ENCODE measurements at places on chromosomes 13 and 19. TPM values are rescaled to one million over a fixed set of nuclear protein-coding genes. Genes with fewer than 3 reads are reported as not detected.

Gene ZIC2
- total RNA-seq: not detected

- H3K4me1 ChIP-seq: no peaks in the 10 kb centered on the region
- no peak overlapping the region for H3K27ac ChIP-seq
- no peak overlapping the region for H3K4me3 ChIP-seq
- H3K27me3 ChIP-seq: no peaks in the 10 kb centered on the region
- DNase-seq: no peak
Observed at GRCh38 chr13:92823059-92823458, 403.5 kb upstream of the GPC6 start.

DNA sequence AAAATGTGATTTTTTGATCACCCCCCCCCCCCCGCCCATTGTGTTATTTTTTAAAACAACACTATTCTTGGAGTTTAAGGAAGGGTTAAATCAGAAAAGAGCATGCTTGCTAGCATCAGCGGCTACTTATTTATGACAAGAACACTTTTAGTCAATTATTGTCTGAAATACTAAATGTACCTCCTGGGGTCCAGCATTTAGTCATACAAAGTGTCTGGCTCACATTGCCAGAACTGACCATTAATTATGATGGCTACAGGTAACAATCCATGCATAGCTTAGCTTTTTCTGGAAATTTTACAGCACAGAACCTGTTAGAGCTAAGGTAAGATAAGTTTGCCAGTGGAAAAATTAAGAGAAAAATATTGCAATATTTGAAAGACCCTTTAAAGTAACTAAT, 90.1 kb downstream of the PCDH9 start:
- H3K27me3 ChIP-seq: no peaks in the 10 kb centered on the region
- no peak overlapping the region for H3K4me3 ChIP-seq
- H3K27ac ChIP-seq: no peak overlapping the region
- no peaks in the 10 kb centered on the region for H3K36me3 ChIP-seq

DNA sequence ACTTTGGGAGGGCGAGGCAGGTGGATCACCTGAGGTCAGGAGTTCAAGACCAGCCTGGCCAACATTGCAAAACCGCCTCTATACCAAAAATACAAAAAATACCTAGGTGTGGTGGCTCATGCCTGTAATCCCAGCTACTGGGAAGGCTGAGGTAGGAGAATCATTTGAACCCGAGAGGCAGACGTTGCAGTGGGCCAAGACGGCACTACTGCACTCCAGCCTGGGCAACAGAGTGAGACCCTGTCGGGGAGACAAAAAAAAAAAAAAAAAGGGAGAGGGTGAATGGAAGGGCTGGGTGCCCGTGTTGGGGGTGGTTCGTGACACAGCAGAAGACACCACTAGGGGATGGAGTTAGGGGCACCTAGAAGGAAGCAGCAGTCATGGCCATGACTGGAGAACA, 10.8 kb downstream of the CFD start:
- DNase-seq: no peak
- no peak overlapping the region for H3K4me3 ChIP-seq
- H3K4me1 ChIP-seq: peaks cover 7% of the 10 kb centered on the region

DNA sequence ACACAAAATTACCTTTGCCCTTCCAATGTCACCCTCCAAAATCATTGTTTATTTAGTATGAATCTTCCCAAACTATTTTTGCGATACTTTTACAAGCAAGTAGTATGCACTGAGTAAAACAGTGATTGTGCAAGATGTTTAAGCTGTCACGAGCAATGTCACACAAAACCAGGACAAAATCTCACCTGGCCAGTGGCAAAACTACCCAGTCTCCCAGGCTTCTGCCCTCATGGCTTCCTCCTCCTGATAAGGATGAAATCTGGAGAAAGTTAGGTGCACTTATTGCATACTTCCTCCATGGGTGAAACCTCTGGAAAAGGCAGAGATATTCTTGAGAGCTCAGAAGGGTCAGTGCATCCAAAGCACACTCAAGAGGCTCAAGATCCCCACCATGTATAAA, 500.8 kb downstream of the IRS2 start:
- no peaks in the 10 kb centered on the region for H3K27me3 ChIP-seq
- DNase-seq: no peak
- no peaks in the 10 kb centered on the region for H3K36me3 ChIP-seq

Gene CFD
- total RNA-seq: 472 TPM

- H3K4me1 ChIP-seq: no peaks in the 10 kb centered on the region
- no peak overlapping the region for H3K27ac ChIP-seq
- H3K27me3 ChIP-seq: no peaks in the 10 kb centered on the region
- no peaks in the 10 kb centered on the region for H3K36me3 ChIP-seq
- no peak for DNase-seq
Observed at GRCh38 chr19:41784743-41785142, 11.6 kb upstream of the CEACAM3 start.

GRCh38 chr19:6535558-6536137, 4.8 kb downstream of the TNFSF9 start:
- H3K36me3 ChIP-seq: no peaks in the 10 kb centered on the region
- no peaks in the 10 kb centered on the region for H3K27me3 ChIP-seq
- H3K4me1 ChIP-seq: no peaks in the 10 kb centered on the region
- no peak overlapping the region for H3K4me3 ChIP-seq
- no peak overlapping the region for H3K27ac ChIP-seq
- DNase-seq: no peak

GRCh38 chr19:49761249-49761624, 1.9 kb downstream of the TSKS start:
- no peak for DNase-seq
- H3K4me1 ChIP-seq: peaks cover 7% of the 10 kb centered on the region
- H3K27ac ChIP-seq: peak overlapping the region; percentile 15
- H3K4me3 ChIP-seq: no peak overlapping the region

Gene CATSPERD
- not detected for total RNA-seq

Gene SHISA7
- not detected for total RNA-seq

Gene CNN1
- 1,224 TPM for total RNA-seq

Gene SERP2
- total RNA-seq: 3.9 TPM

DNA sequence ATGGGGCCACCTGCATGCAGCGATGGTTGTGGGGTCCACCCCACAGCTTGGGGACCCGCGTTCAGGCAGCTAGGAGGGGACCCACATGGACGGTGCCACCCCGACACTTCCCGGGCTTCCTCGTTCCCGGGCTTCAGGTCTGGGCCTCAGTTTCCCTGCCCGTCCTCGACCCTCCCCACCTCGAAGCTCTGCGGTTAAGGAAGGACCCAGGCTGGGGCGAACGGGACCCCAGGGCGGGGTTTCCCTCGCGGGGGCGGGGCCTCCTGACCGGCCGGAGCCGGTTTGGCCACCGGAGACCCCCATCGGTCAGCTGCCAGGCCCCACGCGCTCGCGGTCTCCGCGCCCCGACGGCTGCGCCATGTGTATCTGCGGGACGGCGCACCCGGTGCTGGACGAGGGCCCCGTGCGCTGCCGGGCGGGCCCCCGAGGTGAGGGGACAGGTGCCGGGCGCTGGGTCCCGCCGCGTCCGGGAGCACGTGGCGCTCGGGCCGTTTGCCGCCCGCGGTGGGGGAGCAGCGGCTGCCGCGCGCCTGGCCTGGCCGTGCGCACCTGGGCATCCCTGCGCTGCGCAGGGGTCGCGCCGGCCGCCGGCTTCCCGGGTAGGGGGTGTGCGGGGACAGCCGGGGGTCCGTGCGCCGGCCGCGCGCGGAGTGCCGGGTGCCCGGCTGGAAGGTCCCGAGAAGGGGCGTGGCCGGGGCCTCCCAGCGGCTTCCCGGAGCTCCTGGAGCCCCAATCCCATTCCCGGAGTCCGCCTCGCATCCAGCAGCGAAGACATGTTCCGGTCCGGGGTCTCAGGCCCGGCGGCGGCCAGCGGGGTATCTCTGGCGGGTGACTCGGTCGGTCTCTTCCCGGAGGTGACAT, 4.2 kb downstream of the ARHGAP45 start:
- peak overlapping the region; percentile 38 for H3K4me3 ChIP-seq
- peaks cover 47% of the 10 kb centered on the region for H3K4me1 ChIP-seq
- H3K27ac ChIP-seq: no peak overlapping the region

Gene ZNF83
- total RNA-seq: 70.0 TPM

Gene PKN1
- total RNA-seq: 93.8 TPM

GRCh38 chr13:51551416-51551815, 32.8 kb upstream of the WDFY2 start:
- no peaks in the 10 kb centered on the region for H3K27me3 ChIP-seq
- peaks cover 17% of the 10 kb centered on the region for H3K4me1 ChIP-seq
- H3K27ac ChIP-seq: no peak overlapping the region

DNA sequence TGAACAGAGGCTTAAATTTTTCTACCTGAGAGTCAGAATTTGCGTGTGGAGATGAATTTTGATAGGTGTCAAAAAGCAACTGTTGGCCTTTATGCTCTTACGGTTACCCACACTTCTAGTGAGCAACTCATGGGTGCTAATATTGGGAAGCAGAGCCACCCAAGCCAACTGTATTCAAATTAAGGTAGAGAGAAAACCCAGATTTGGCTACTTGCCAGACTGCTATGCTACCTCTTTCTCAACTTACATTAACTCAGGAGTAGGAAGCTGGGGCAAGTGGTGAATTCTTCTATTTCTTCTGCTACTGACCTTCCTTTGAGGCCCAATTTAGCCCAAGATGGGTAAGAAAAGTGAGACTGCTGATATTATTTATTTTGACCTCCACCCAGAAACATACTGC, 83.9 kb downstream of the OLFM4 start:
- DNase-seq: no peak
- H3K36me3 ChIP-seq: no peaks in the 10 kb centered on the region
- no peak overlapping the region for H3K27ac ChIP-seq
- H3K4me1 ChIP-seq: no peaks in the 10 kb centered on the region
- H3K4me3 ChIP-seq: no peak overlapping the region

DNA sequence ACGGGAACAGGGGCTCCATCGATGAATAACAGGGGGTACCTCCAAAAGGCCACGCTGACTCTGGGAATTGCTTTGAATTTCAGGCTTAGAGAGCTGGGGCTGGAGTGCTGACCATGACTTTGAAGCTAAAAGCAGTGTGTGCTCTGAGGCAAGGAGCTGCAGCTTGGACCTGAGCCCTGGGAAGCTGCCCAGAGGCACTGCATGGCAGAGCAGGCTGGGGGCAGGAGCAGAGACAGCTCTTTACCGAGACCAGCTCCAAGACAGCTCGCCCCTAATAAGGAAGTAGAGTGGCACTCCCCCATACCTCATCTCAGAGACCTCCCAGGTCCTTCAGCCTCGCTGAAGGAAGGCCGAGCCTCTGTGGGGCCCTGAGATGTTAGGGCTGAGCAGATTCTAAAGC, 200.2 kb downstream of the COL4A1 start:
- no peak overlapping the region for H3K4me3 ChIP-seq
- H3K36me3 ChIP-seq: no peaks in the 10 kb centered on the region
- no peak for DNase-seq
- H3K27ac ChIP-seq: peak overlapping the region; percentile 81
- H3K27me3 ChIP-seq: no peaks in the 10 kb centered on the region

- no peak for DNase-seq
- peak overlapping the region; percentile 91 for H3K27ac ChIP-seq
- peaks cover 36% of the 10 kb centered on the region for H3K4me1 ChIP-seq
- H3K27me3 ChIP-seq: no peaks in the 10 kb centered on the region
- H3K36me3 ChIP-seq: no peaks in the 10 kb centered on the region
Observed at GRCh38 chr19:48111280-48111679, 663 bp upstream of the PLA2G4C start.

DNA sequence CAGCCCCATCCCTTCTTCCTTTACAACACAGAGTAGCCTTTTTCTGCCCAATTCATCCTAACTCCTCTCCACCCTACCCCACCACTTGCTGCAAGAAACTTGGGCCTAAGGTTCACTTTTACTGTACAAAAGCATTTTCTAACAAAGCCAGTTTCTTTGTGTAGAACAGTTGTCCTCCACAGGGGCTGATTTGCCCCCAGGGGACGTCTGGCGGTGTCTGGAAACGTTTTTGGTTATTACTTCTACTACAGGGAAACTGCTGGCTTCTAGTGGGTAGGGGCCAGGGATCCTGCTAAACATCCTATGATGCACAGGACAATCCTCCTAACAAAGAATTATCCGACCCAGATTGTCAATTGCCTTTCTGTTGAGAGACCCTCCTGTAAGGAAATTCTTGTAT, 7.3 kb upstream of the LMO7 start:
- H3K36me3 ChIP-seq: no peaks in the 10 kb centered on the region
- no peak overlapping the region for H3K4me3 ChIP-seq
- no peaks in the 10 kb centered on the region for H3K27me3 ChIP-seq
- no peak overlapping the region for H3K27ac ChIP-seq
- DNase-seq: no peak

DNA sequence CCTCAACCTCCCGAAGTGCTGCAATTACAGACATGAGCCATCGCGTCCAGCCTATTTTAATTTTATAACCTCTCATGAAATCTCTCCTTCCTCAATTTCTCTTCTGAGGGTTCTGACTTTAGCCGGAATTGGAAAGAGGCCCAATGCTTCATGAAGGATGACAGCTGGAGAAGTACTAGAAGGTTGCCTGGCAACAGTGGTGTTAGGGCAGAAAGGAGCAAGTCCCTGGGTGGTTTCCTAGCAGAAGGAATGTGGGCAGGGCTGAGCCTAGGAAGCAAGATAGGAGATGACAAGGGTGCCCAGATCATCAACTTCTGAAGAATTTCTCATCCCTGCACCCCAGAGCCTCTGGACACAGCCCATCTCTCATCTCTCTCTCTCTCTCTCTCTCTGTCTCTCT, 25.8 kb downstream of the CACNG6 start:
- no peak overlapping the region for H3K4me3 ChIP-seq
- no peak overlapping the region for H3K27ac ChIP-seq
- no peak for DNase-seq
- no peaks in the 10 kb centered on the region for H3K36me3 ChIP-seq
- H3K27me3 ChIP-seq: no peaks in the 10 kb centered on the region

Gene APOC4
- total RNA-seq: not detected

GRCh38 chr19:10756791-10757190, 38.9 kb downstream of the DNM2 start:
- H3K36me3 ChIP-seq: no peaks in the 10 kb centered on the region
- H3K27ac ChIP-seq: no peak overlapping the region
- H3K4me3 ChIP-seq: no peak overlapping the region
- DNase-seq: no peak
- H3K27me3 ChIP-seq: no peaks in the 10 kb centered on the region
- peaks cover 13% of the 10 kb centered on the region for H3K4me1 ChIP-seq

Gene ATP4A
- total RNA-seq: not detected

Data from thoracic aorta (tissue), 2 donors.